ENCODE measurements at places on chromosomes 6 and 20.

GRCh38 chr6:15876406-15876805 is 213.6 kb upstream of the DTNBP1 start:
- DNase-seq = no peak

- DNase-seq = no peak
These were observed 156.8 kb upstream of the JARID2 start for GRCh38 chr6:15088904-15089568.

DNA sequence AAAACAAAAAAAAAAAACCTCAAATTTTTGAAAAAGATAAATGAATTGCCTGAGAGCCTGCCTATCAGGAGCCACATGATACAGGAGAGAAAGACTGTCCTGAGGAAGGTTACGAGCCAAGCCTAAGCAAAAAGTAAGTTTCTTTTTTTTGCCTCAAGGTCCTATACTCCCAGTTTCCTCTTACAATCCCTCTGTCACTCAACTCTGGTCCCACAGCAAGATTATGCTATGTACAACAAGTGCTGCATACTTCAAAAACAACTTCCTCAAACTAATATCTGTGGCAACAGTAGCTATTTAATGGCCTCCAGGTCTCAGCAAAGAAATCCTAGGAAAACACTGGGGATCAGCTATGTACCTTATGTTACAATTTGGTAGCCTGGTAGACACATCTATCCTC is 46.8 kb downstream of the PLN start:
- DNase-seq = no peak

- no peak for DNase-seq
These were observed 184.3 kb upstream of the OLIG3 start for GRCh38 chr6:137678451-137678850.

DNA sequence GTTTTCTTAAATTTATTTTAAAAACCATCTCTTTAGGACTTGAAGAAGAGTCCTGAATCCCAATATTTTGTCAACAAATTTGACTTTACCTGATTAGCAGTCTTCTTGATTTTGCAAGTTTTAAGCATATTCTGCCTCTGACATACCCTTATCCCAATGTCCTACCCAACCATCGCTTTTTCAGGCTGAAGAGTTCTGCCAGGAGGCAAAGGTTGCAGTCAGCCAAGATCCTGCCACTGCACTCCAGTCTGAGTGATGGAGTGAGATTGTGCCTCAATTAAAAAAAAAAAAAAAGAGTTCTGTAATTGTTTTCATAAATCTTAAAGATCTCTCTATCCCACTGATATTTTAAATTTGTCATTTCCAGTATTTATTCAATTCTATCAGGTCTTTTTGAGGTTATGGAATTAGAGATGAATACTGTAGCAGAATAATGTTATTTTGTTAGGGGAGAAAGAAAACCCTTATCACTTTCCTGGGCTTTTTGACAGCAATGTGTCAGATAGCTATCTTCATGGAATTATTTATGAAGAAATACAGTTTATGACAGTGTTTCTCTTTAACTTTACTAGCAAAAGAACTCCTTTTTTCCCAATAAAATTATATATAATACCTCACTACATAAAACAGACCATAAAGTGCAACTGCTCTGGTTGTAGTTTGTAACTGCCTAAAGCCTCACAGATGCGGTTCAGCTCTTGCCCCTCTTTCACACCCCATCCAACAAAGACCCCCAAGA is 78.2 kb downstream of the IBTK start:
- DNase-seq = no peak

DNA sequence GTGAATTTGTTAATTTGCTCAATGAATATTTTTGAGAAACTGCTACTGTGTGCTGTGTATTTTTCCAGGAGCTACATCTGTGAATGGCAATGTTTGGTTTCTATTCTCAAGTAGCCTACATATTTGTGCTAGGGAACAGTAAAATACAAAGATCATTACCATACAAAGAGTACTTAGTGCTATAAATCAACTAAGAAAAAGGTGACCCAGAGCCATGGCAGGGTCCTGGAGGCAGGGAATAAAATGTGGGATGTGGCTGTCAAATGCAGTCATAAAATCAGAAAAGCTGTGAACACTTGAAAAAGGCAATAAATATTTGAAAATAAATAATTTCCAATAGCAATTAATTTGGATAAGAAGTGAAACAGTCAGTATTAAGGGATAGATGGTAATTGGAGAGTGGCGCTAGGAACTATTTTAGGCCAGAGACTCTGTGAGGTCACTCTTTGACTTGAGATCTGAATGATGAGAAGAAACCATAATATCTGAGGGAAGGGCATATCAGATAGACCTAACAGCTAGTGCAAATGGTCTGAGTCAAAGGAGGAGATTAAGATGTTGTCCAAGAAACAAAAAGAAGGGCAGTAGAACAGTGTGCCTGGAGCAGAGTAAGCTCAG is 98.8 kb downstream of the MANEA start:
- no peak for DNase-seq

DNA sequence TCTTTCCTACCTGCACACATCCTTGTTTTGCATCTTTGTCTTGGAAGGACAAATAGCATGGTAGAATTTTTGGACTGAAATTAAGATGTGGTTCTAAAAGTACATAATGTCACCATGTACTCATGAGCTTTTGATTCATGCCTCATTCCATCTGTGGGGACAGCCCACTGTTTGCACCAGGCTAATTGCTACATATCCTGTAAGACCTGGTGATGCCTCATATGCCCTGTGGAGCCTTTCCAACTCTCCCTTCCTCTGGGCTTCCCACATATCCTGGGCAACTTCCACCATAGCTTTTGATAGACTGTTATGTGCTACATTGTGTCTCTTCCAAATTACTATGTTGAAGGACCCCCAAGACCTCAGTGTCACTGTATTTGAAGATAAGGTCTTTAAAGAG is 213.6 kb upstream of the PREP start:
- no peak for DNase-seq

- DNase-seq = no peak
These were observed 126.8 kb upstream of the HCRTR2 start for GRCh38 chr6:55047451-55048044.

DNA sequence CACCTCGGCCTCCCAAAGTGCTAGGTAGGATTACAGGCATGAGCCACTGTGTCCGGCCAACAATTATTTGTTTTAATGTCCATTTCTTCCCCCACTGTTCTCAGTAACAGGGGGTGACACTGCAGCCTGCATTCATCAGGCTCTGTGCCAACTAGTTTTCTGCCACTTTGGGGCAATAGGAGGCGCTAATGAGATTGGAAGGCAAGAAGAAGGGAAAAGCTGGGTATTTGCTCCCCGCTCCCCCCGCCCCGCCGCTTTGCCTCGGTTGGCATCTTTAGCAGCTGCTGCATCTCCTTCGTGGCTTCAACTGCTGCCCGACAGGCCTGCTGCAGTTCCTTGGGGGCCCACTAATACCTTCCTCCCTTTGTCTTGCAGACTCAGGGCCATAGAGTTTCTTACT is 35.0 kb upstream of the MDGA1 start:
- DNase-seq = no peak

DNA sequence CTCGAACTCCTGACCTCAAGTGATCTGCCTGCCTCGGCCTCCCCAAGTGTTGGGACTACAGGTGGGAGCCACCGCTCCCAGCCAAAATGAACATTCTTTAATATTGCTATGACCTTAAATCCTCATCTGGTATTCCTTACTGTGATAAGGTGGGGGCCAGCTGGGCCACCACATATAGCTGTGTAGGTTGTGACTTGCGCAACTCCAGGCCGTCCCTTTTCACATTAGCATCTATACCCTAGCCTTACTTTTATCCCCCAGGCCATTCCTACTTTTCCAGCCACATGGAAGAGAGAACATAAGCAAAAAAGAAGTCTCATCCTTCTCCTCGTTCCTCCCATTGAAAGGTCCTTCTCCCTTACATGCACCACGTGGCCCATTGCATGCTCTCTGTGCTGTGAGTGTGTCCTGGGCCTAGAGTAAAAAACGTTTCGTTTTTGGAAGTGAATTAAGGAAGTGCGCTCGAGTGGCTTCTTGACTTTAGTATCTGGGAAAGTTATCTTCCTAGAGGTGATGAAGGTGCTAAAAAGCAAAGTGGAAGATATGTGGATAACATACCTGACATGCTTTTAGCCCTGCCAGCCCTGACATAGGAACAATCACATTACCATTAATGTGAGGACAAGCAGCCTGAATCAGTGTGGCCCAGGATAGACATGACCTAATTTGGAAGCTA is 56.8 kb upstream of the KIF13A start:
- no peak for DNase-seq

GRCh38 chr6:35370124-35370741 is 27.9 kb downstream of the PPARD start:
- DNase-seq = no peak

- DNase-seq = peak; percentile 55
These were observed 159.9 kb downstream of the OR2B2 start for GRCh38 chr6:27752038-27752885.

DNA sequence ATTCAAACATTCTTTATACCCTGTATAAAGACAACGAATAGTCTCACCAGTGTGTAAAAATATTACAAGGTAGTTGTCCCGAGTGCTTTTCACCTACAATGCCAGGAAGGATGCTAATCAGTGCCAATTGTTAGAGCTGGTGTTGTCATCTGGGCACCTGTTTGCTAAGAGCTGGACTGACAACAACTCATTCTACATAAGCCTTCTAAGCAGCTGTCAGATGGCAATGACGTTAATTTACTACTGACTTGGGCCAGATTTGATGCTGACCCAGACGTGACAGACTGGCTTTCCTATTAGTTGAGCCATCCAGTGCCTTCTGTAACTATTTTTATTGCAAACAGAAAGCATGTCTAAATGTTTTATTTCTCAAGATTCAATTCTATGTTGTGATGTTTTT is 355.2 kb downstream of the ADGRB3 start:
- DNase-seq = peak; percentile 36

DNA sequence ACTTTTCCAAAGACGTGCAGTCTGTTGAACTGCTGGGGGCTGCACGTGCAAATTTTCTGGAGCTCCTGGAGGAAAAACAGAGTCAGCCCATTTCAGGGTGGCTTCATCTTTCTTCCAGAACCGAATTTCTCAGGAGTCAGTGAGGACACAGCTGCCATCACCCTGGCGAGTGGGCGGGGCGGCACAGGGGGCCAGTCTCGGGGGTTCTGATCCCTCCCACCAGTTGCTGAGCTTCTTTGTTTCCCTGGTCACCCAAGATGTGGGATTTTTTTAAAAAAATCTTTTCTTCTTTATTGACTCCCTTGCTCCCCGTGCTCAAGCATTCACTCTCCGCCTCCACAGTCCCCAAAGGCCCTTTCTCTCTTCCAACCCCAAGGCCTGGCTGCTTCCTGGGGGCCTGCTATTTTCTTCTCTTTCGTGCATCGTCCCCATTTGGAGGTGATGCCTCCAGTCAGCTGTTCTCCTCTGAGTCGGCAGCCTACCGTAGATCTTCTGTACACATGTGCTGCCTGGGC is 8.9 kb downstream of the C6orf118 start:
- no peak for DNase-seq

- no peak for DNase-seq
These were observed 810.1 kb downstream of the EYS start for GRCh38 chr6:64896939-64897338.

DNA sequence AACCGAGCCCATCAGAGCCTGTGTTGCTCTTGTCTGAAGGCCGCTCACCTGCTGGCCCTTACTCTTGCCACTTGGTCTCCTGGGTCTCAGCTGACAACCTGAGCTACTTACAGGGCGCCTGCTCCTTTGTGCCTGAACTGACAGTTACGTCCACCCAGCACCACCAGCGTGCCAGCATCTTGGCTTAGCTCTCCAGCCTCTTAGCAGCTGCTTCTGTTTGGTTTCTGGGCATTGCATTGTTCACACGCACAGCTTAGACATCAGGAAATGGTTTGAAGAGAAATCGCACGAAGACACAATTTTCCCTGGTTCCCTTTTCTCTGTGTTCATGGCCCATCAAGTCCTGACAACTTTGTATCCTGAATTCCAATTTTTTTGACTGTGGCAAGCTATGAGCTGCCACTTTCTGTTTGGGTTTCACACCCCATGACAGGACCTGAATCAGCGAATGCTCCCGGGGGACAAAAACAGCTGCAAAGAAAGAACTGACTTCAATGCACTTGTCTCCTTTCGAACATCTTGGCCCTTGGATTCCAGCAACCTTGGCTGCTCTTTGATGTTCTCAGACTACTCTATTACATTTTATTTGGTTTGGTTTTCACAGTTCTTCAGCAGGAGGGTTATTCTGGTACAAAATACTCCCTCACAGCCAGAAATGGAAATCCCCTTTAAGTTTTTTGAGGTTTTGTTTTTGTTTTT is 45.2 kb upstream of the LY86 start:
- DNase-seq = no peak

DNA sequence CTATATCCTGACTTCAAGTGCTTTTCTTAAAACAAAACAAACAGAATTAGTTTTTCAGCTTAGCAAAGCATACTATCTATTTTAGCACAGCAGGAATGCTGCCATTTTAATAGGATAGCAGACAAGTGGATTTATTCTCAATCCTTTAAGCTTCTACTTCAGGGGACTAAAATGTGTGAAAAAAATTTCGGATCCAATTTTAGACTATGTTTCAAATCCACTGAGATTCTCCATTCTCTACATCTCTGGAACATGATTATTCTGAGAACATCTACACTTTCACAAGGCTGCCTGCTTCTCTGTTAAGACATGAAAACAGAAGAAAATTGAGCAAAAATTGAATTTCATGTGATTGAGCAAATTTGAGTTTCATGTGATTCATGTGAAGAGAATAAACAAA is 1321.3 kb downstream of the HACE1 start:
- peak; percentile 4 for DNase-seq

DNA sequence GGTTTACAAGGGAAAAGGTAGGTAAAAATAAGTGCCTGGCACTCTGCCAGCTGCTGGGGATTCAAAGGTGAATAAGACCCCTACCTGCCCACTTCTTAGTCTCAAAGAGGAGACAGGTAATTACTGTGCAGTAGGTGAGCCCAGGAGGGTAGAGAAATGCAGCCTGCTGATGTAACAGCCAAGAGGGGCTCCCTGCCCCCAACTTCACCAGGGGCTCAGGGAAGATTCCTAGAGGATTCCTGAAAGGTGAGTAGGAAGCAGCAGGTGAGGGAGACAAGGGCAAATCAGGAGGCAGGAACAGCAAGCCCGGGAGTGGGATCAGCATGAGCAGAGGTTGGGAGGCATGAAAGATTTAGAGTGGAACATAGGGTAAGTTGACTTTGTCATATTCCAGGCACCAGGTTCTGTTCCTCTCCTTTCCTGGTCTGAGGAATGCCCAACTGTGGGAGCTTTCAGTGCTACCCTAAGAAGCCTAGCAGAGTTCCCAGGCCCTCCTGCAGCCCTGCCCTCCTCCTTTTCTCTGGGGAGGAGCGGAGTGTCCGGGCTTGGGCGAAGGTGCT is 258.1 kb downstream of the LRFN2 start:
- DNase-seq = no peak

DNA sequence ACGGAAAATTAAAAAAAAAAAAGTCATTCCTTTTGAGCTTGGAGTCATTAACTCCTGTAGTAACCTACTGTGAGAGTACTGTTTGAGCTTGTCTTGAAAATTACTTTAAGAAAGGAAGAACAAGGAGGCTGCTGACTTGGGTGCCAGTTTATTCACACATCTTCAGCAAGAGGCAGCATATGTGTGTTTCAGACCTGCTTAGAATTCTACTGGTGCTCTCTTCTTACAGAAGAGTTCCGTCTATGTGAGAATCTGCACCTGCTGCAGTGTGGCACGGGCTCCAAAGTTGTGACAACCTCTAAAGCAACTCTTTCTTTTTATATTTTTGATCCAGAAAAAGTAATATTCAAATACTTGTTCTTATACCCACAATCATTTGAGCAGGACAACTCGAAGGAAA is 117.4 kb upstream of the SOX4 start:
- DNase-seq = no peak

All from NCI-H524 treated with DMSO at 0.1 percent for 48 hours (cell line).